ENCODE measurements at places on chromosomes 12 and 14.
A peak's percentile ranks its signal among the peaks of the same experiment; 100 is the strongest.

- DNase-seq: no peak
These were observed 18.1 kb upstream of the SMCO2 start for GRCh38 chr12:27428466-27428865.

GRCh38 chr14:68146818-68147217 is 327.2 kb downstream of the RAD51B start:
- no peak for DNase-seq

DNA sequence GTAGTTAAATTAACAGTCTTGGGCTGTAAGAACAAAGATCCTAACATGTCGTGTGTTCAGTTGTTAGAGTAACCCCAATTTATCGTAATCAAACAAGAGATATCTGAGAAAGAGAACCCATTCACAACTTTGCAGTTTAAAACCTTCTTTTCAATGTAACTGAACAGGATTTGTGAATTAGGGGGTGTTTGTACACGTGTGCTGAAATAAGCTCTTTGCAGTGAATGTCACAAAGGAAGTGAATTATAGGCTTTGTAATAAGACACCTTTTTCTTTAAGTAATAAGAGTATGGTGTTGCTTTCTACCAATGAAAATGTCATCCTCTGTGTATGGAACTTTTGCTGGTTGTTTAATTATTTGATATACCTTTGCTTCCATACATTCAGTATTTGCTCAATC is 114.0 kb downstream of the ALX1 start:
- no peak for DNase-seq

GRCh38 chr12:101839324-101840283 is 8.8 kb upstream of the GNPTAB start:
- peak; percentile 55 for DNase-seq

DNA sequence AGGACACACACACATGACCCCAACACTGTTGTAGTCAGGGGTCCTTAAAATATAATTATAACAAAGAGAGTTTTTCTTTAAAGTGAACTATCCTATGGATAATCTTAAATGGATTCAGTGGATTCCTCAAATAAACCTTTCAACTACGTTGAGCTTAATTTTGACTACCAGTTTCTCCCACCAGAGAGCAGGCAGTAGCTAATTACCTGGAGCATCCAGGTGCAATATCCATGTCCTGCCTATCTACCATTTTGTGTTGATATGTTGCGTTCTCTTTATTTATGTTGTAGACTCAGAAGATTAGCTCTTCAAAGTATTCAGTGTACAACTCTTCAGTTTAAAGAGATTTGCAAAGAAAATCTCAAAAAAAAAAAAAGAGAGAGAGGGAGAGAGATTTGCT is 127.2 kb upstream of the GZMB start:
- DNase-seq: no peak

DNA sequence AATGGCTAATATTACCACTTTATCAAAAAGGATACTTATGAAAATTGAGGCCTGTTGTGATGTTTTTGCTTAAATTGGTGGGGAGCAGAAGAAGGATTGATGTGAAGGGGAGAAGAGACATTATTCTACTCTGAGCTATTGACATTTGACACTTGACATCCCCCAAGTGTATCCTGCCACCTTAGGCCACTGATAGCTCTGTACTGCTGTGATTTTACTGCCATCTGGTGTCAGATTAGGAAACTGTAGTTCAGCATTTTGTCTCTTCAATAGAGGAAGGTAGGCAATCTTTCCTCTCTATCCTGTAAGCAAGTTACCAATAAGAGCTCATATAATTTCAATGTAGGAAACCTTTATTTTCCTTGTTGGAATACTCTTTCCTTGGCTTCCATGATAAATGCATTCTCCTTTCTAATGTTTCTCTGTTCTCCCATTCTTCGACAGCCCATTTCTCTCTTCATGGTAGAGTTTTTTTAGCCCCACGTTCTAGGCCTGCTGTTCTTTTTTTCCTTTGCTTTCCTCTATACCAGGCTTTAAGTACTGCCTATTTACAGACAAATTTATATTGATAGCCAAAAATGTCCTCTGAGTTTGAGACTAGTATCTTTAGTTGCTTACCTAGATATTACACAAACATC is 46.3 kb downstream of the PPHLN1 start:
- DNase-seq: peak; percentile 66

DNA sequence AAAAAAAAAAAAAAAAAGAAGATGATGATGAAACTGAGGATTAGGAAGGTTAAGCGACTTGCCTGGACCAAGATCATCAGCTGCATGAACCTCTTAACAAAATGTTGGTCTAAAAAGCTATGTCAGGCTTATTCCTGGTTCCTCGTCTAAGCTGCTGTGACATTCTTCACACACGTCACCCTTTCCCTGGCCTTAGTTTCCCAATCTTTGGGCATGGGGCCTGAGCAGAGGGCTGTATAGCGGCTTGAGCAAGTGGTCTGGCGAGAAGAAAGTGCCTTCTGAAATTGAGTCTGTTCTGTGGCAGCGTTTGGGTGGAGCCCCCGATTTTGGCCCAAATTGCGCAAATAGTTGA is 58.7 kb upstream of the CCND2 start:
- no peak for DNase-seq

- DNase-seq: no peak
These were observed 78.7 kb upstream of the PSMC1 start for GRCh38 chr14:90177539-90178189.

DNA sequence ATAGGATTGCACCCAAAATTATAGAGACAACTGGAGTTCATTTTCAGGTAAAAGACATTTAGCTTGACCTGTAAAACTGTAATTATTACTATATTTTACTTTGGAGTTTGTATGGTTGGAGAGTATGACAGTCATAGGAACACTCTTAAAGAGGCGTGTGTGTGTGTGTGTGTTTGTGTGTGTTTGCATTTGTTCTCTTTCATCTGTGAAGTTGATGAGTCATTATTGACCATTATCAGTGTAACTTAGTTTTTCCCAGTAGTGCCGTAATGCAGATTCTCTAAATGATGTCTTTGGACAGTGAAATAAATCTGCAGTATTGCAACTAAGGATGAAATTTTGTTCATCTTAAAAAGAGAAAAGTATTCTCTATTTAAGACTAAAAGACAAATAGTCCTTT is 13.0 kb downstream of the WASHC4 start:
- no peak for DNase-seq

GRCh38 chr12:102425109-102426039 is 55.0 kb downstream of the IGF1 start:
- DNase-seq: no peak

DNA sequence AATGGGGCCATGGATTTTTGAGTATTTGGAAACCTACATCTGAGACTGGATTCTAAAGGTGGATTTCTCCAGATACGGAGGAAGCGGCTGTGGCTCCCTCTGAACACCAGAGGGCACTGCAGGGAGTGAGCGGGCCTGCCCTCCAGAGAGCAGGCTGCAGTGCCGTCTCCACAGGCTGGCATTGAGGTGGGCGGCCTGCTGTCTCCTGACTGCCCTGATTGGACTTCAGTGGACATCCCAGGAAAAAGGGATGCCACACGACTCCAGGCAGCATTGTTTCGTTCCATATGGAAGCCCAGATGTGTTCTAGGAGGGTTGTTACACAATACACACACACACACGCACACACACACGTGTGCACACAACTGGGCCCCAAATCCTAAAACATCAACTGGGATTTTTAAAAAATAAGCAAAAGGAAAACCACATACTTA is 20.9 kb upstream of the ANO2 start:
- peak; percentile 22 for DNase-seq

- DNase-seq: no peak
These were observed 100.2 kb downstream of the RIN3 start for GRCh38 chr14:92613681-92614260.

DNA sequence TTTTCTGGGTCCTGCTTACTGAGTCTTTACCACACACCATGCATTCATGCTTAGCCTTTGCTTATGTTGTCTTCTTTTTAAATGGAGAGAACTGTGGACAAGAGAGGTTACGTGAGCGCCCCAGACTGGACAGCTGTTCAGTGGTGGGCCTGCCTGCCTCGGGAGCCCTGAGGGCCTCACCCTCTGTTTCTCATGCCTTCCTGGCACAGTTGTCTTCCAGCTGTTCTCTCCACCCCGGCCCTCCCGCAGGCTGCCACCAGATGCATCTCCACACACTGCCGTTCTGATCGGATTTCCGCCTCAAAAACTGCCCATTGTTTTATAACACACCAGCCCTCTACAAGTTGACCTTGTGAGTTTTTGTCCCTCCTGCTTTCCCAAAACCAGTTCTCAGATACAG is 100.8 kb downstream of the SAMD4A start:
- no peak for DNase-seq

DNA sequence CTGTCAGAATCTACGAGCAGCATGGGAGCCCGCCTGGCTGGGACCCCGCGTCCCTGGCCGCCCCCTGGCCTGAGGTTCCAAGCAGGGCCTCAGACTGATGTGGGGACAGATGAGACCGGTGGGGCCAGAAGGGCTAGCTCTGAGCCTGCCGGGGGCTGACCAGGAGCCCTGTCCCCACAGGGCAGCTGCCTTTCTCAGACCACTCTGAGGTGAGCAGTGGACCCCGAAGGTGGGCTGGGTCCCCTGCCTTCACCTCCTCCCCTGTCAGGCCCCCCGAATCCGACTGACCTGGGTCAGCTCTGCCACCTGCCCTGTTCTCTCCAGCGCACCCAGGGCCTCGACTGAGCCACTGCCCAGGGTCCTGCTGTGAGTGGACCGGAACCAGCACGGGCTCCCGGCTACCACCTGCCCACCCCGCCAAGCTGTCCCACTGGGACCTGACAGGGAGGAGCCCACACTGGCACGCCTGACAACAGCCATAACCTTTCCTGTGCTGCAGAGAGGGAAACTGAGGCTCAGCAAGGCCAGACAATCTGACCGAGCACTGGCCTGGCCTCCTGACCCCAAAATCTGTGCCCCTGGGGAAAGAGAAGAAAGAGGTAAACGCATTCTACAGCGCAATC is 29.7 kb upstream of the TMEM179 start:
- DNase-seq: no peak

DNA sequence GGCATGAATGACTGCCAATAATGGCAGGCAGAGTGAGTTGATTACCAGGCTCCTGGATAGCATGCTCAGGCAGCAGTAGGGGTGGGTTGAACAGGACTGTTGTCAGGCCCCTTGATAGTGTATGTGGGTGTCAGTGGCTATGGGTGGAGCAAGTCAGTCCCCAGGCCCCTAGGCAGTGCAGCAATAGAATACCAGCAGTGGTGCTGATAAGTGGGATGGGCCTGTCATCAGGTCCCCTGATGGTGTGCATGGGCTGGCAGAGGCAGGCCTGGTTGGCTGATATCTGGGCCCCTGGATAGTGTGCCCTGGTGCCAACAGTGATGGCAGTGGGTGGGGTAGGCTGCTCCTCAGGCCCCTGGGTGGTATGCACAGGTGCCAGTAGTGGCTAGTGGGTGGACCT is 32.4 kb downstream of the SMCO2 start:
- DNase-seq: no peak

DNA sequence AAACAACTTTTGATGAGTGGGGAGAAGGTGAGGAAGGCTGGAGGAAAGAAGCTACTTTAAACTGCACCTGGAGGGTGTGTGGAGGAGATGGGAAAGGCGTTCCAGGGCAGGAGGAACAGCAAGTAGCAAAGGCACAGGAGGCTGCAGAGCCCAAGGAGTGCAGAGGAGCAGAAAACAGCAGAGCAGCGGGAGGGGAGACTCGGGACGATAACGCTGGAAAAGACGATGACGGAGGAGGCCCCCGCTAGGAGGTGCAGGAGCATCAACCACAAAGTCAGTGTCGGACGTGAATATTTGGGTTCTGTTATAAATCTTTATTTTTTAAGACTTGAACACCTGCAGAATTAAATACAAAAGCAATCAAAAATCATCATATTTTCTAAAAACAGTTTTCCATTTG is 44.9 kb downstream of the LGMN start:
- DNase-seq: no peak

- DNase-seq: no peak
These were observed 769.5 kb upstream of the NOVA1 start for GRCh38 chr14:27367345-27367744.

- no peak for DNase-seq
These were observed 153.8 kb upstream of the LHX5 start for GRCh38 chr12:113625499-113625898.

GRCh38 chr12:38386205-38386985 is 69.8 kb downstream of the ALG10B start:
- no peak for DNase-seq

DNA sequence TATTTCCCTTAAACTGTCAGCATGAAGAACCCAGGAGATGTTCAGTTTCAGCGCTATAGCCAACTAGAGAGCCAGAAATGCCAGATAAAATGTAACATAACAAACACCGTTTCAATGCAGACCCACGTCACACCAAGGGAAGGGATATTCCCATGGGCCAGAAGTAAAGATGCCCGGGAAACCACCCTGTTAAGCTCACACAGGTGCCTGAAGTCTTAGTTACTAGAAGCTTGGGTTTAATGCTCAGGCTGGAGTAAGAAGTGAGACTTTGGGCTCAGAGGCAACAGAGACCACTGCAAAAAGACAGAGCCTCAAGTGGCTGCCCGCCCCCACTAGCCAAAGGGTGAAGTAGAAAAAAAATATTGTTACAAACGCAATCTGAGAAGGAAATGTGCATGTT is 52.3 kb downstream of the SYNE3 start:
- DNase-seq: no peak
